Bronchial smooth muscle cell (primary cell): ENCODE measurements at places on chromosomes 16 and 17. TPM values are rescaled to one million over a fixed set of nuclear protein-coding genes. Genes with fewer than 3 reads are reported as not detected.

CXCL16 gene
- 0.63 and 1.6 TPM in 2 replicates for total RNA-seq

PRSS27 gene
- total RNA-seq, result 0.69 and 1.1 TPM in 2 replicates

HIC1 gene
- 32.2 and 32.5 TPM in 2 replicates for total RNA-seq

MVD gene
- total RNA-seq, result 59.0 and 67.1 TPM in 2 replicates

GOSR1 gene
- 24.4 and 29.6 TPM in 2 replicates for total RNA-seq

TSPOAP1 gene
- total RNA-seq, result 0.26 and 1.1 TPM in 2 replicates

GP2 gene
- total RNA-seq, result not detected in 2 replicates

C16orf46 gene
- 0.16 and 0.34 TPM in 2 replicates for total RNA-seq

HBZ gene
- total RNA-seq, result not detected in 2 replicates

TBC1D3G gene
- total RNA-seq, result not detected in 2 replicates
